Stimulated activated CD8-positive, alpha-beta memory T cell treated with anti-CD3 and anti-CD28 coated beads, Interleukin-4, amount 100 ng/mL, for 1 hour (primary cell): ENCODE measurements at places on chromosomes 4 and X.

DNA sequence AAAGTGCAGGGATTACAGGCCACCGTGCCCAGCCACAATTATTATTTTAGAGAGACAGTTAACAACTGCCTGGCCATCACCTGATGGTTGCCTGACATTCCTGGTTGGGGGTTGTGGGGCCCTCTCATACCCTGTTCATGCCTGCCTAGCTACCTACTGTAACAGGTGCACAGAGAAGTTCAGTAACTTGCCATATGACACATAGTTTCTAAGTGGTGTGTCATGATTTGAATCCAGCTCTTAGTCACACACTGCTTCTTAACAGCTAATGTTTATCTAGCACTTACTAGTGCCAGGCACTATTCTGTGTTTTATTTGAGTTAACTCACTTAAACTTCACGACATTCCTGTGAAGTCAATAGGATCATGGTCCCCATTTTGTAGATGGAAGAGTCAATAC is 122.7 kb upstream of the JADE1 start:
- DNase-seq = no peak

GRCh38 chrX:114584983-114585842 is 1.3 kb downstream of the HTR2C start:
- DNase-seq = no peak

DNA sequence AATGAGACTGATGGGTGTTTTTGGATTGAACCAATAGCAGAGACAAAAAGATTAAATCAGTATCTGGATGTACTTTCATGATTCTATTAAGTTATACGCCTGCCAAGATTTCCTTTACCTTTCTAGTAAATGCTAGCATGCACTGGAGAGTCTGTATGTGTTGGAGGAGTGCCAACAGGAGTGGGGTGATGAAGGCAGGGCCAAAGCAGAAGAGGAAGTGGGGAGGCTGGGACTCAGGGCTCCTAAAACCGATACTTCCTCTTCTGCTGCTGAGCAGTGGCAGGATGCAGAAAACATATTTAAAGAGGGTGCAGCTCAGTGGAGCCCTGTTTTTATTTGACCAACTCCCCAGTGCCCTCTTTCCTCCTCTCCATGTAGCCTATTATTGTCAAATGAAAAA is 5.6 kb downstream of the CYSLTR1 start:
- no peak for DNase-seq

- DNase-seq = no peak
These were observed 21.2 kb upstream of the LCORL start for GRCh38 chr4:18042754-18043153.

DNA sequence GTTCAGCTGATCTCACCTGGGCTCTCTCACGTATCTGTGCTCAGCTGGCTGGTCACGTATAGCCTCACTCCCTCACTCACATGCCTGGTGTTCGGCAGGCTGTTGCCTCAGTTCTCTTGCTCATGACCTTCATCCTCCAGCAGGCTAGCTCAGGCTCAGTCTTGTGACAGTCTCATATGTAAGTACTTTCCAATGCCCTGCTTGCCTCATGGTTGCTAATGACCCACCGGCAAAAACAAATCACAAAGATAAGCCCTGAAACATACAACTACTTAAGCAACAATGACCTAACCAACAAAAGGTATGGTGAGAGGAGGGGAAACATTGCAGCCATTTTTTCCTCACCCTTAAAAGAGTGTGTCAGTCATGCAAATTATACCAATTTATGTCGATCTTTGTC is 25.0 kb downstream of the MEPE start:
- DNase-seq = no peak

- DNase-seq = no peak
These were observed 130.9 kb downstream of the AFAP1 start for GRCh38 chr4:7808752-7809151.

DNA sequence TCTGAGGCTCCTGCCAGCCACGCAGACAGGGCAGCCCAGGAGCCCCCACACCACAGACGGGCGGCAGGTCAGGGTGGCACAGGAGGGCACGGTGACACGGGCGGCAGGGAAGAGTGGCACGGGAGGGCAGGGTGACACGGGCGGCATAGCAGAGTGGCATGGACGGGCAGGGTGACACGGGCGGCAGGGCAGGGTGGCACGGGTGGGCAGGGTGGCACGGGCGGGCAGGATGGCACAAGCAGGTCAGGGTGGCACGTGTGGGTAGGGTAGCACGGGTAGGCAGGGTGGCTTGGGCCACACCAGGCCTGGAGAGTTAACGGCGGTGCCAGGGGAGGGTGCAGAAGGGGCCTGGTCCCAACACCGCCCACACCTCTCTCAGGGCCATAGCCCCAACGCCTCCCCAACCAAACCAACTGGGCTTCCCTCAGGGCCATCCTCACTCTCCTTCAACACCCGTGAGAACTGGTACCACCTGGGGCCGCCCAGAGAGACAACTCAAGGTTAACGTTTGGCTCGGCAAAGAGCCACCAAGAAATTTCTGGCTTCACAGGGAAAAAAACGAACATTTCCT is 3.4 kb downstream of the CTBP1 start:
- DNase-seq = no peak

GRCh38 chrX:35101901-35102300 is 159.3 kb downstream of the FAM47B start:
- no peak for DNase-seq
